ENCODE measurements at places on chromosomes 7 and 10. TPM values are rescaled to one million over a fixed set of nuclear protein-coding genes. Genes with fewer than 3 reads are reported as not detected.

ACHE gene
- total RNA-seq, result 14.4 TPM

HYAL4 gene
- total RNA-seq, result not detected

SIRT1 gene
- 25.8 TPM for total RNA-seq

OR2A7 gene
- 0.91 TPM for total RNA-seq

OPN1SW gene
- total RNA-seq, result 0.45 TPM

FGF8 gene
- 1.2 TPM for total RNA-seq

Data from cerebellum (tissue), 4 donors.